ENCODE measurements at places on chromosomes 5 and 9.

- DNase-seq, result peak; percentile 10
Measured at GRCh38 chr9:93657331-93658111, 81.1 kb downstream of the PHF2 start.

- no peak for DNase-seq
Measured at GRCh38 chr9:22136461-22137096, 127.5 kb upstream of the CDKN2B start.

DNA sequence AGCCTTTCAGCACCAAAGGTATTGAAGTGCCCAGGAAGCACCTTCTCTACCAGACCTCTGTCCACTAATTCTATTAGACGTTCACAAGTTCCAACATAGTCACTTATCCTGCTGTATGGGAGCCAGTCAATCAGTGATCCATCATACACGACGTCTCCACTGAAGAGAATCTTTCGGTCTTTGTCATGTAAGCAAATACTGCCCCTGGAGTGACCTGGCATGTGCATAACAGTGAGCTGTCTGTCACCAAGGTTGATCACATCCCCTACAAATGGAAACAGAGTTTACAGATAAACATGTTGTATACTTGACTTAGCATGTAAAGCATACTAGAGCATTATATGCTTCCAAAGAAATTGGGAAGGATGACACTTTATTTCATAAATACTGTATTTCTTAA lies 13.3 kb downstream of the MBLAC2 start:
- DNase-seq, result no peak

DNA sequence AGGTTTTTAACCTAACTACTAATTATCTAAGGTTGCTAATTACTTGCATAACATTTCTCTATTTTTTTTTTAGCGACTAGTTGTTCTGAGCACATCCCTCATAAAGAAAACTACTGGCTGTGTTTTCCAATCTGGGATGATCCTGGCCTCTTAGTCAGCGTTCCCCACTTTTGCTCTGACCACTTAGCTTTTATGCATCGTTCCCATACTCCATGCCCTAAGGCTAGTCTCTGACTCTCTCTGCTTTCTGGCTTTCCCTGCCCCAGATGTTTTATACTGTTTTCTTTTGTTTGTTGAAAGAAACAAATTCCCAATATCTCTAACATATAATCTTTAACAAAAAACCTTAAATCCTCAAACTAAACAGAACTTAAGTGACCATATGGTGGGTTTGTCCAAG lies 217.9 kb downstream of the SPATA31D1 start:
- no peak for DNase-seq

DNA sequence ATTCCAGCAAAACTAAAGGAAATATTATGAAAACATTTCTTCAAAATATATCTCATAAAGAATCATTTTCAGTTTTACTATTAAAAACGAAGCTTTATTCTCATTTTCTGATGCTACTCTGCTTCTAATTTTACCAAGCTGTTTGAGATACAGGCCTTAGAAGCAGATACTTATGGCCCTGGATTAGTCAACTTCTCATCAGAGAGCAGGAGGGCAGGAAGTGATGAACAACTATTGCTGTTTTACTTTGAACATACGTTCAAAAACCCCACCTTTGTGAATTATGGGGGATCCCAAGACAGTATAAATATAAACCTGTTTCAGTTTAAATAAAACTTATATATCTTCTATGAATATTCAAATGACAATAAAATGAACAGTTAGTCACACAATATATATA lies 16.0 kb downstream of the MPDZ start:
- DNase-seq, result no peak

DNA sequence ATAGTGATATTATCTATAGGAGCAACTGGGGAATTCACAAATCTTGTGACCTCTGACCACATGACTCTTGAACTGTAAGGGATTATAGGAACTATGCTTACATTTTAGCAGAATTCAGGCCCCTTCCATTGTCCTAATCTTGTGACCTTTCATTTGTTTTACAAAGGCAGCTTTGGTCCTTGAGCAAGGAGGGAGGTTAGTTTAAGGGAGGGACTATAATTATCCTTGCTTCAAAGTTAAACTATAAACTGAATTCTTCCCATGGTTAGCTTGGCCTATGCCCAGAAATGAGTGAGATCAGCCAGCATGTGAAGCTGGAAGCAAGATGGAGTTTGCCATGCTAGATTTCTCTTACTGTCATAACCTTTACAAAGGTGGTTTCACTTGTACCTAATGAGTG lies 51.2 kb downstream of the TARS1 start:
- no peak for DNase-seq

GRCh38 chr5:100542086-100542485 lies 6.9 kb downstream of the FAM174A start:
- no peak for DNase-seq

DNA sequence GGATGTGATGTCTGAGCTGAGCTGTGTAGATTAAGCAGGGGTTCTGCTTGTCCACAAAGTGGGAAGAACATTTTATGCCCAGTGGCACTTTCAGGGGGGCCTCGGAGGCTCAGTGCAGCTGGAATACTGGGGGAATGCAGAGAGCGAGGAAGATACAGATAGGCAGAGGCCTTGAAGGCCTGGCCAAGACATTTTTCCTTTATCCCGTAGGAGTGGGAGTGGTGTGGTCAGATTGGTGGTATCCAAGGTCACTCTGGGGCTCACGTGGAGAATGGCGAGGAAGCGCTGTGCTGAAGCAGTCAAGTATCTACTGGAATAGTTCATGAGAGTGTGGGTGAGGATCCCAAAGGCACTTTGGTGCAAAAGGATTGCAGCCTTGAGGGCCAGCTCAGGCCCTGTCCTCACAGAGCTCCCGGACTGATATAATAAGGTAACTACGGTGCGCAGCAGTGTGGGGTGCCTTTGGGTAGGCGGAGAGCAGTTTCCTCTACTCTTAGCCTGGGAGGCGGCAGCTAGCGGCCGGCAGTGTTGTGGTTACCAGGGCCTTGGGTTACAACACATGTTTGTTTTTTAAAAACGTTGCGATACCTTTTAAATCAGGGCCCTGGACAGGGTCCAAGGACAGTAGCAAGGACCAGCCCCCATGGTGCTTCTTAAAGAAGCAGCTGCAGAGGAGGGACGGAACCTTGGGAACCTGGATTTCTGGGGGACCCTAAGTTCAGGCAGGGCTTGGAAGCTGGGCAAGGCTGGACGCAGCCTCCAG lies 10.8 kb upstream of the CCDC69 start:
- DNase-seq, result peak; percentile 44

GRCh38 chr5:39977066-39977655 lies 552.4 kb upstream of the DAB2 start:
- DNase-seq, result no peak

GRCh38 chr5:76225336-76225735 lies 142.2 kb downstream of the SV2C start:
- DNase-seq, result no peak

DNA sequence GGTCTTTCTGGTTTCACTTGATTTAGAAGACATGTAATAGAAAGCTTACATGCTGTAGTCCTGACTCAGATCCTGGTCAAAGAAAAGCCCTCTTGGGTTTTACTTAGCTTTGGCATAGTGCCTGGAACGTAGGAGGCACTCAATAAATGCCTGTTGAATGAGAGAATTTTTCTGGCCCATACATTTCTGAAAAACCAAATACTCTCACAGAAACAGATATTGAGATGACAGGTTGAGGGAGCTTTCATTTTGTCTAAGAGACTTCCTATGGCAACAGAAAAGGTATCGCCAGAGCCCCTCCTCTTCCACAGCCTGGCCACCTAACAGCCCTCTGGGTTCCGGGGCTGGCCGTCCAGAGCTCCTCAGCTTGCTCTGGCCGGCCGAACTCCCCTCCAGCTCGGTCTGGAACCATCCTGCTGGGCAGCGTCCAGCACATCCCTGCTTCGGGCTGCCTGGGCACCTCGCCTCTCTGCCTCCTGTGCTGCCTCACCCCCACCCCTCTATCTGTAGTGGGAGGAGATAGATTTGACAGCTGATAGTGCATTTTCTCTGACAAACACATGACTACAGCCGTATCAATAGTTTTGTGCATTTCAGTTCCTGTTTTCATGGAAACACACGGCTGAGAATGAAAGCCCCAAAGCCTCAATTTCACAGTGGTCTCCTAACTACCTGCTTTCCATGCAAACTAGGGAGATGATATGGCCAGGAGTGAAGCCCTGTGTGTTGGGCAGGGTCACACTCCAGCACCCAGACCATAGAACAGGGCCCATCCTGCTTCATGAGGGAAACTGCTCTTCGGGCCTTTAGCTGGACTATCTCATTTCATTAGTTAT lies 1.1 kb downstream of the IL4 start:
- no peak for DNase-seq
